ENCODE measurements at places on chromosomes 6 and 20.

- DNase-seq: no peak
Measured at GRCh38 chr6:169046483-169047192, 207.0 kb downstream of the THBS2 start.

- no peak for DNase-seq
Measured at GRCh38 chr20:39117491-39117890, 155.3 kb downstream of the DHX35 start.

GRCh38 chr6:35592178-35592577, 79.5 kb upstream of the TULP1 start:
- DNase-seq: no peak

- DNase-seq: no peak
Measured at GRCh38 chr6:78523622-78524021, 343.7 kb upstream of the IRAK1BP1 start.

DNA sequence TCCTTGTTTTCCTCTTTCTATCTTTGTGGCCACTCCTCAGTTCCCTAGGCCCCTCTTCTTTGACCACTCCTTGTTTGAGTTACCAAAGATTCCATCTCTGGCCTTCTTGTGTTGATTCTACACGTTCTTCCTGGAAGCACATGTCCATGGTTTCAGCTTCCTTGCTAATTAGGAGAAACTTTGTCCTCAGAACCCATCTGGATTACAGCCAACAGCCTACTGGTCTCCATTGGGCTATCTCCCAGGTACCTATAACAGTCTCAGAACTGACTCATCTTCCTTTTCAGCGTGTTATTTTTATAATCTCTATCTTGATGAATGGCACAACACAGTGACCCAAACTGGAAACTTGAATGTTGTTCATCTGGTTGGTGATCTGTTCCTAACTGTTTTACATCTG, 17.5 kb downstream of the PTPRA start:
- DNase-seq: no peak
